ENCODE measurements at places on chromosomes 5 and 9.

DNA sequence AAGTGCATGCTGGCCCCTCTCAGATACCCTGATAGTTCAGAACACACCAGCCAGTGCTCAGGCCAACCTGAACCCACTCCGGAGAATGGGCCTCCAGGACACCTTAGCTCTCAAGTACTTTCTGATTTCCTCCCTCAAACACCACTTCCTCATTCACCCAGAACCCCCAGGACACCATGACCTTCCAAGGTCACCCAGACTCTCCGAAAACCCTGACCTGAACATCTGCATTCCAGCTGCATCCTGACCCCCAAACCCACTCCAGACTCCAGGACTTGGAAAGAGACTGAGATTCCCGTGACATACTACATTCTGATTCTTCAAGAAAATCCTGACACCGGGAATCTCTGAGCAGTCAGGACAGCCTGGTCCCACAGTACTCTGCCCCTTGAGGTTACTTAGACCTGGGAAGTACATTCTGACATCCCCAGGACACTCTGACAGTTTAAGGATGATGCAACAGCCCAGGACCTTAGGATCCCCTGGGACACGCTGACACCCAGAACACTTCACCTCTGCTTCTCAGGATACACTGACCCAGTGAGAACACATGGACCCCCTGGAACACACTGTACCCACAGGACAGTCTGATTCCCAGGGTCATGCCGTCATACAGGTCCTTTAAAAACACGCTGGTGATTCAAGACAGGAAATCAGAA is 747 bp upstream of the PROP1 start:
- no peak for DNase-seq

GRCh38 chr9:113636165-113636564 is 172.6 kb downstream of the RGS3 start:
- DNase-seq = no peak

DNA sequence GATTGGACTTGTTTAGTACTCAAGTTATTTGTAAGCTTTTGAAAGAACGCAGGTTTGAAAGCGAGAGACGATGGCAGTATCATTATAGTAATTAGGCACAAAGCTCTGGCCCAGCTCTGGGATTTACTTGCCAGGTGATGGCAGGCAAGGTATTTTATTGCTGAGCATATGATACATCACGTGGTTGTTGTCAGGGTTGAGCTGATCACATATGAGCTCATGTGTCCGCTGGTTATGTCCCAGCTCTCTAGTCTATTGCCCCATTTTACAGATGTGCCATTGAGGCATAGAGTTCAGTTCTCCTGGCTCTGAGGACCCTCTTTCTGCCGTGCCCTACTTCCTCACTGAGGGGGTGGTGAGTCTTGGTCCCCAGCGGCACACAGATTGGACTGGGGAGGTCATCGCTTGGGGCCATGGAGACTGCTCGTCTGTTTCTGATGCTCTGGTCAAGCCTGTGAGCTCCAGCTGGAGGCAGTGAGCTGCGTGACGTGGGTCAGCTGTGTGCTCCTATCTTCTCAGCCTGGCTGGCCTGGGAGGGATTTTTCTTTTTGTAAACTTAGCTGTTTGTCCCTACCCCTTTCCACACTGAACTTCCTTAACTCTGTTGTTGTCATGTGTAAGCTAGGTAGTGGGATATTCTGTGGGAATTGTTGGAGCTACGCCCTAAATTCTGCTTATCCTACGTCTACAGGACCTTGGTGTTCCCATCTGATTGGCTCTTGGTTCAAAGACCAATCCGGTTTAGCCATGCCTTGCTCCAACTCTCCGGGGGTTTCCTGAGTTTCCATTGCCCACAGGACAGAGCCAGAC is 2.2 kb downstream of the NXNL2 start:
- no peak for DNase-seq

- DNase-seq = no peak
Observed at GRCh38 chr9:88531920-88532698, 2.9 kb upstream of the NXNL2 start.

DNA sequence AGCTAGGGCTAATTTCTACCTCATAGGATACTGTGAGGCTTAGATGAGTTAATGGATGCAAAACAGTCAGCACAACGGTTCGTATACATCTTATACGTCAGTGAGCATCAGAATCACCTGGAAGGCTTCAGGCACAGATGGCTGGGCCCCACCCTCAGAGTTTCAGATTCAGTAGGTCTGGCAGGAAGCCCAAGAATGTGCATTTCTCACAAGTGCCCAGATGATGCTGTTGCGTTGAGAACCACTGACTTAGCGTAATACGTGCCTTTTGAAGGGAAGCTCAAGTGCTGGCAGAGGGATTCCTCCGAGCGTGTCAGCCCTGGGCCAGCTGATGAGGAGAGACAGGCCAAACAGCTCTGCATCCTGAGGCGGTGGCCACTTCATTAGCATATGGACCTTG is 117.1 kb upstream of the WWC1 start:
- peak; percentile 9 for DNase-seq

- DNase-seq = peak; percentile 28
Observed at GRCh38 chr5:123545506-123545905, 33.5 kb downstream of the CSNK1G3 start.

- DNase-seq = no peak
Observed at GRCh38 chr5:1513326-1514026, 10.3 kb downstream of the LPCAT1 start.

- no peak for DNase-seq
Observed at GRCh38 chr9:3773362-3774060, 247.7 kb upstream of the RFX3 start.

- peak; percentile 68 for DNase-seq
Observed at GRCh38 chr9:92342825-92343488, 17.2 kb downstream of the CENPP start.

- peak; percentile 26 for DNase-seq
Observed at GRCh38 chr5:179878222-179879002, 19.8 kb upstream of the MRNIP start.

DNA sequence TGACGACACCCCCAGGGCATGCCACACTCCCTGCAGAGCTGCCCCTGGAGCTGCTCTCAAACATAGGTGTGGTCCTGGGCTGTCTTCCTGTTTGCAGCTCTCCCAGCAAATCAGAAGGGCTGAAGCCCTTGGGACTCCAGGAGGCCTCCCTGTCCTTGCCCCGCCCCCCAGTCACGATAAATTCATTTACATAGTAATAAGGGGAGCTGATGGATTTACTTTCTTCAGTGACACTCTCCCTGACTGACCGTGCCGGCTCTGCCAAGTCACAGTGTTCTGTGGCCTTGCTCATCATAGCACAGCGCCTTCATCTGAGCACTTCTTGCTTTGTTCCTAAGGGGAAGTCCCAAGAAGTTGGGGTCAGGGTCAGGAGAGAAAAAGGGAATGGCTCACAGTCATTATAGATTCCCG is 121.4 kb downstream of the ENC1 start:
- DNase-seq = no peak

DNA sequence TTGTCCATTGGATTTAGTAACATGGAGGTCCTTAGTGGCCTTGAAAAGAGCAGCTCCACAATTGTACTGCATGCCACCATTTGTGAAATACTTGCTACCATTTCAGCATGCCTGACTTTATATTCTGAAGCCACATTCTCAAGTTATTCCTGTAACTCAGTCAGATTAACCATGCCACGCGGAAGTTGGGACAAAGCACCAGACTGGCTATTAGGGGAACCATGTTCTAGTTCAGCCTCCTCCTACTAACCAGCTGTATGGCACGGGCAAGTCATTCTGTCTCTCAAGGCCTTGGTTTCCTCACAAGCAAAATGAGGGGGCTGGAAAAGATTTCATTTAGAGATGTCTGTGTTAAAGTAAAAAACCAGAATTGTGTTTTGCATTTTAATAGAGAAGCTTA is 418.0 kb downstream of the PLK2 start:
- DNase-seq = no peak

GRCh38 chr9:125953314-125954019 is 206.3 kb downstream of the PBX3 start:
- no peak for DNase-seq

DNA sequence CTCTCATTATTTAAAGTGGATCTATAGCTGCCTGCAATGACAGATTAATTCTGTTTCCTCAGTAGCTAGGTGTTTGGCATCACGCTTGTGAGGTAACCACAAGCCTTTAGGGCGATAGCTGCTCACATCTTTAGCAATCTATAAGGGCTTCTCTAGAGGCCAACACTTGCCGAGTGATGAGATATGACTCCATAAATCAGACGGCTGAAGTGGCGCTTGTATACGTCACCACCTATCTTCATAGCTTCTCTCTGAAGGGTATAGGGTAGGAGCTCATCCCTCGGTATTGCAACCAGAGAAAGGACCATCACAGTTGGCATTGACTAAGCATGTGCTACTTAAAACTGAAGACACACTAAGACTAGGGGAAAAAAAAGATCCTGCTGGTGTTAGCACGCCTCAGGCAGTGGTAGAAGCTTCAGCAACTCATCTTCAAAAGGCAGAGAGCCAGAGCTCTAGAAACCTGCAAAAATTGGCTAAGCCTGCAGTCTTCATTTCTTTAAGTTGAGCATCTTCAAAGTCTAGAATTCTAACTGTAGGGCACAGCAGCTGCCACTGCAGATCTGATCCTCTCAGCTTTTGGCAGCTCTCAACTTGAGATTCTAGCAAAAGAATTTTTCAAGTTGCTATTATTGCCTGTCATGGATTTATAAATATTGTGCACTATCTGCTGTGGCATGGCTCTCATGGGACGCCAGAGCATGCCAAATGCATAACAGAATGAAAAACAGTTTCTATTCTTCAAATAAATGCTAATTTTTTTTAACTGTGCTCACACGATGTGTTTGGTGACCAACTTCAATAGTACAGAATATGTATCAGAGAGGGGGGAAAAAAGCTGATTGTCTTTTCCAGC is 37.5 kb downstream of the PSMB7 start:
- DNase-seq = no peak

GRCh38 chr9:27847380-27847779 is 274.1 kb upstream of the C9orf72 start:
- no peak for DNase-seq

GRCh38 chr9:93093127-93093876 is 2.7 kb upstream of the CARD19 start:
- DNase-seq = no peak

- DNase-seq = no peak
Observed at GRCh38 chr9:130159057-130159456, 13.1 kb upstream of the NCS1 start.

DNA sequence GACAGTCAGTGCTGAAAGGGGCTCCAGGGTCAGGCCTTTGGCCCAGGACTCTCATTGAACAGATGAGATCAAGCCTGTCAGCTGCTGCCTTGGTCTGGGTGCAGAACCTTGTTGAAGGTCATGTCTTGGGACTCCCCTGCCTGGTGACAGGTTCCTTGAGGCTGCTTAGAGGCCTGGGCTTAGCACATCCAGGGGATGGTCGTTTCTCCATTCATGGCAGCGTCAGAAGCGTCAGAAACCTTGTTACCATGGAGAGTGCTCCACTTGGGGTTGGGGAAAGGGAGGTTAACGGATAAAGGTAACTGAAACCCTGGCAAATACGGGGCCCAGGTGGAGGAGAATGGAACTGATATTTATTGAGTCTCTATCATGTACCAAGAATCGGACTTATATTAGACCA is 8.8 kb downstream of the ARPC5L start:
- DNase-seq = no peak

DNA sequence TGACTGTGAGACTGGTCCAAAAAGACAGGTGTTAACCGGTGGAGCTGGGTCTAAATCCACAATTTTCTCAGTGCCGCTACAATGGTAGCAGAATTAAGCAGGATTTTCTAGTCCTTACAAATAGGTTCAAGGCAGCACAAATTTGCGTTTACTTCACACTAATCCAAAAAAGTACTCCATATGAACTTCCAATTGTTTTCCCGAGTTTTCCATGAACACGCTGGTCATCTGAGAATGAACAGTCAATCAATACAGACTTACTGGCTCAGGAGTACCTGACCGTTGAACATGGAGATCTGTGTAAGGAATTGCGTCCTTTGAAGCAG is 709 bp downstream of the SLC35D2 start:
- no peak for DNase-seq

- no peak for DNase-seq
Observed at GRCh38 chr5:179271821-179272325, 73.4 kb downstream of the ADAMTS2 start.

GRCh38 chr5:103060424-103060954 is 59.4 kb downstream of the GIN1 start:
- no peak for DNase-seq

GRCh38 chr9:78393340-78393739 is 96.4 kb downstream of the PSAT1 start:
- no peak for DNase-seq

DNA sequence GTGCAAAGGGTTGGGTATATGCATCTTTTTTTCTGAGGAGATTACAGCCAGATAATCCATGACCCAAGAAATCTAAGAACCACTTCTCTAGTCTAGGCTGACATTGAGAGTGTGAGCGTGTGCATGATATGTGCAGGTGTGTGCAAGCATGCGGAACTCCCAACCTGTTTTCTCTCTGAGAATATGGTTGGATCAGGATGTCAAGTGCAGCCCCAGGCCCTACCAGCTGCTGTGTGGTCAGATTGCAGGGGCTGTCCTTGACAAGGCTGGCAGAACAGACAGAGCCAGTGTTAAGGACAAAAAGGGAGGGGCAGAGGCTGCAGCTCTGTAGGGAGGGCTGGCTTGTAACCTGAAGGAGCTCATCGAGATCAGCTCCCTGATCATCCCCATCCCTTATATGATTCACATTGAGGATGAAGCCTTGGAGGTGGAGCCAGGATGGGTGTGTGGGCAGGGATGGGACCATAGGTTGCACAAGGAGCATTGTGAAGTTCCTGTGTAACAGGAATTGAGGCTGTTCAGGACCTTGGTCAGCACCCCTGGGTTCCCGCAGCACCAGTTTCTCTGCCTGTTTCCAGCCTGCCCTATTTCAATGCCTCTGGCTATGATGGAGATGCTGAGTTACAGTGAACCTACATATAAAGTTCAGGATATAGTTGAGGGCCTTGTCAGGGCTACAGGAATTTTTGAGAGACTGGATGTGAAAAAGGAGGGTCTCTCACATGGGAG is 52.6 kb upstream of the ARAP3 start:
- DNase-seq = peak; percentile 78

DNA sequence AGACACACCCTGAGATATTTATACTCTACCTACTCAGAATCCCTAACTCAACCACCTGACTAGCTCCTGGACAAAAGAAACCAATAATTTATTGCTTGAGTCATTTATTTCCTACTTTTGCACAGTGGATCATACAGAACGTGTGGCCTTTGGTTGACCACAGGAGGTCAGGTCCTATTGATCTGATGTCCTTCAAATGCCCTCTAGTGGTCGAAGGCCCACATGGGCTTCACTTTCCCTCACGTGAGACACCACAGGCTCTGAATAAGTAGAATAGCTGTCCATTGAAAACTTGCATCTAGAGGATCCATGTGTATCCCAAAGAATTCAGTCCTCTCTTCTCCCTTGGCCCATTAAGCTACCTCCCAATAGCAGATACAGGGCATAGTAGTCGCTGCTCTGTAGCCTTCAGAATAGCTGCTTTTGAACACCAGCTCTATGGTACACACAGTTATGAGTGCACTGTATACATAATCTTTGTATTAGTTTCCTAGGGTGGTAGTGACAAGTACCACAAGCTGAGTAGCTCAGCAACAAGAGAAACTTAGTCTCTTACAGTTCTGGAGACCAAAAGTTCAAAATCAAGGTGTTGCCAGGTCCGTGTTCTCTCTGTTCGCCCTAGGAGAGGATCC is 177.6 kb upstream of the SMARCA2 start:
- DNase-seq = peak; percentile 40
